ENCODE measurements at places on chromosomes 2 and 18. TPM values are rescaled to one million over a fixed set of nuclear protein-coding genes. Genes with fewer than 3 reads are reported as not detected.
A peak's percentile ranks its signal among the peaks of the same experiment; 100 is the strongest.

GRCh38 chr2:105113616-105114291 lies 75.9 kb downstream of the MRPS9 start:
- no peak for DNase-seq

DNA sequence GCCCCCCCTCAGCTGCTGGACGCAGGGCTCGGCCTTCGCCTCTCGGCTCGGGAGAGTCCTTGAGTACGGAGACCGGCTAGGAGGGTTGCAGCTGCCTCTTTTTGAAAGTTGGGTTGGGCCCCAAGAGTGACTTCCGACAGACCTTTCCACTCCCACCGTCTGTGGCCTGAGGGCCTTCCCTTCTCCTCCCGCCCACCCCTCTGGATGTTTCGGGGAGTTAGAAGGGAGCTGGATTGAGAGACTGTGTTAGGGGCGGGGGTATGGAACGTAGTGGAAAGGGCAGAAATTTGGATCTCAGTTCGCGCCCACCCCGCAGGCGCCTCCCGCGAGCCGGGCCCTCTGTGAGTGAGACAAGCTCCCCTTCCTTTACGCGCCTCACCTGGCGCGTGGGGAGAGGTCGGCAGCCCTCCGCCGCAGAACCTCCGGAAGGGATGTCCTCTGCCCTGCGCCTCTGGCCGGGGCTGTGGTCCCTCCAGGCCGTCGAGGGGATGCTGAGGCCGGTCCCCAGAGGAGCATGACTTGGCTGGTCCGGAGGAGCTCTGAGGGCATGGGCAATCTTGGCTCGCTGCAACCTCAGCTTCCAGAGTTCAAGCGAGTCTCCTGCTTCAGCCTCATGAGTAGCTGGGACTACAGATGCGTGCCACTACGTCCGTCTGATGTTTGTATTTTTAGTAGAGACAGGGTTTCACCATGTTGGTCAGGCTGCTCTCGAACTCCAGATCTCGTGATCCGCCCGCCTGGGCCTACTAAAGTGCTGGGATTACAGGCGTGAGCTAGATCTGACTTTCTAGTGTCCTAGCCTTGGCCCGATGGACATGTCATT lies 15.9 kb downstream of the C2orf74 start:
- no peak for DNase-seq

DNA sequence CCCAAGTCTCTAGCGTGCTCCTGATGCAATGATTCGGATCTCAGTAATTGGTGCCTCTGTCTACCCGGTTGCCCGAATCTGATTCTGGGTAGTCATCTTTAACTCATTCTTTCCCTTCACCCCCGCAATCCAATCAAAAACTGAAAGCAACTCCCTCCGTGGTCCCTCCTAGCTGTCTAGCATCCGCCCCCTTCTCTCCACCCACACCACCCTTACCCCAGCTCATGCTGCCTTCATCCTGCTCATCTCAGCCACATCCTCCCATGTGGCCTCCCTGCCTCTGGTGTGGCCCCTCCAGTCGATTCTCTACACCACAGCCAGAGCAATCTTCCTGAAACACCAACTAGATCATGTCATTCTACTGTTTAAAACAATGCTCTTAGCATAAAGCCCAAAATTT lies 62.3 kb downstream of the TTC32 start:
- no peak for DNase-seq

DNA sequence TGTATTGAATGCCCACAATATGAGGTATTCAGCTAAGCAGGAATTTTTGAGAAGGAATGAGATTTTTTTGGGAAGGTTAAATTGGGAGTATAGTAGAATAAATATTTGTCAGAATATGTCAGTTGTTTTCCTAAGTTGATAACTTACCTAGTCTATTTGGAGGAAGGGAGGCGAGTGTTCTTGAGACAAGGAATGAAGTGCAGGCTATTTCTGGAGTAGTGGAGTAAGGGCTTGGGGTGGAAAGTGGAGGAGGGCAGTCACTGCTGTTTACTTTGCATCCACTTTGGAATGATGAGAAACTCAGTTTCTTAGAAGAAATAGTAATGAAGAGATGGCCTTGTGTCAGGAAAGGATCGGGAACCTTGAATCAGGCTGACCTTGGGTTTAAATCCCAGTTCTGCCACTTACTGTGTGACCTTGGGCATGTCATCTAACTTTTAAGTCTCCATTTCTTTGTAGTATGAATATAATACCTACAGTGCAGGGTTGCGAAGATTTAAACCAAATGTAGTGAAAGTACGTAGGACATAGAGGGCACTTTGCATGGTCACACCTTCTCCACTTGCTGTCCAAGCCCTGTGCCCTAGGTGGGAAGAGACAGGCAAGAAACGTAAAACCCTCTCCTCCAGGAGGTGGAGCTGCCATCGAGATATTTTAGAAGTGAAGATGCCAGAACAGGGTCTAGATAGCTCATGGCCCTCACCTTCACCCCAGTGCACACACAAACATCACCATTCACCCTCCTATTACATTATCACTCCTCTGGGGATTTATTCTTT lies 25.2 kb upstream of the CYP27A1 start:
- DNase-seq: no peak

DNA sequence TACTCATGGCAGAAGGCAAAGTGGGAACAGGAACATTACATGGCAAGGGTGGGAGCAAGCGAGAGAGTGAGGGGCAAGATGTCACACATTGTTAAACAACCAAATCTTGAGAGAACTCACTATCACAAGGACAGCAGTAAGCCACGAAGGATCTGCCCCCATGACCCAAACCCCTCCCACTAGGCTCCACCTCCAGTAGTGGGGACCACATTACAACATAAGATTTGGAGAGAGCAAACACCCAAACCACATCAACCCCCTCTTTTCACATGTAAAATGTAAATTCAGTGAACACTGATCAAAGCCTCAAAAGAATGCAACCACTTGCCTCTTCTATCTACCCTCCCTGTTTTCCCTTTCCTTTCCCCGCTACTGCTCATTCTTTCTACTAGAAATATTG lies 43.6 kb upstream of the TNP1 start:
- DNase-seq: no peak

CXCR2 gene
- total RNA-seq: not detected

SERPINB11 gene
- total RNA-seq: 107 TPM

ZNF514 gene
- 7.0 TPM for total RNA-seq

TRIM43 gene
- not detected for total RNA-seq

TMSB10 gene
- total RNA-seq: 6,173 TPM

DNA sequence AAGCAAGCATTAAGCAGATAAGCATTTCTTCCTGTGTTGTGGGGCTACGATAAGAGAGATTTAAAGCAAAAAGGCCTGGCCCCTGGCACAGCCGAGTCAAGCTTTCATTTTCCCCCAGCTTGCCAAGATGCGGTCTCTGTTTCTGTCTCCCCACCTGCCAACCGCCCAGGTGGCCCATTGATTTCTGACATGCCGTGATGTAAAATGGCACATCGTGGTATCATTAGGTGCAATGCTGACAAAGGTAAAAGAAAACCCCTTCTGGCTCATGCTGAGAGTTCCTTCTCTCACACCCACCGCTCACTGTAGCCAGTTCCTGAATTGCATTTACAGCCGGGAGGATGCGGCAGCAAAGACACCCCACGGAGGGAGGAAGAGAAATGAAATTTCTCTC lies 62.8 kb downstream of the BOD1L2 start:
- no peak for DNase-seq

GRCh38 chr2:230416061-230416721 lies at the start of gene SP100:
Gene SP100 (plus strand): TSS chr2:230416201. CDS start chr2:230416297, 96 bp downstream.
- peak; percentile 76 for DNase-seq

C2orf78 gene
- not detected for total RNA-seq

CYP27A1 gene
- not detected for total RNA-seq

ZAP70 gene
- total RNA-seq: not detected

GRCh38 chr2:203347375-203347774 lies 19.2 kb downstream of the ABI2 start:
- no peak for DNase-seq

DNA sequence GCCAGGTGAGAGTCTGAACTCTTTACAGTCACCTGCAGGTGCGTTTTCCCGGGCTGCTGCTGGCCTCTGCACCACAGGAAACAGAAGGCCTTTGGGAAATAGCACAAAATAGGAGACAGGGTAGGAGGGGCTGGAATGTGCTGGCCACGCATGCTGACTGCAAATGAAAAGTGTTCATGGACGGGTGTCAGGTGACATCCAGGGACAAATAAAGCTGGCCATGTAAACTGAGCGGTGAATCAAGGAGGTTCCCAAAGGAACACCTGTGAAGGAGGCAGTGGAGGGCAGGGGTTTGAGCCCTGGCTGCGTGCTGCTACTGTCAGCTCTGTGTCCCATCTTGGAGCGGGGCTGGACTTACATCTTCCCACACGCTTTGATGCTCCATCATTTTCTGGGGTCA lies 42.4 kb upstream of the GBX2 start:
- no peak for DNase-seq
